ENCODE measurements at places on chromosomes 5 and 9. TPM values are rescaled to one million over a fixed set of nuclear protein-coding genes. Genes with fewer than 3 reads are reported as not detected.

The SLC4A9 gene
- total RNA-seq, result 0.07 TPM

The LCN1 gene
- not detected for total RNA-seq

The ZNF618 gene
- 0.02 TPM for total RNA-seq

GRCh38 chr9:134192311-134192950, 28.1 kb upstream of the RNU6ATAC start:
- no peak for DNase-seq

DNA sequence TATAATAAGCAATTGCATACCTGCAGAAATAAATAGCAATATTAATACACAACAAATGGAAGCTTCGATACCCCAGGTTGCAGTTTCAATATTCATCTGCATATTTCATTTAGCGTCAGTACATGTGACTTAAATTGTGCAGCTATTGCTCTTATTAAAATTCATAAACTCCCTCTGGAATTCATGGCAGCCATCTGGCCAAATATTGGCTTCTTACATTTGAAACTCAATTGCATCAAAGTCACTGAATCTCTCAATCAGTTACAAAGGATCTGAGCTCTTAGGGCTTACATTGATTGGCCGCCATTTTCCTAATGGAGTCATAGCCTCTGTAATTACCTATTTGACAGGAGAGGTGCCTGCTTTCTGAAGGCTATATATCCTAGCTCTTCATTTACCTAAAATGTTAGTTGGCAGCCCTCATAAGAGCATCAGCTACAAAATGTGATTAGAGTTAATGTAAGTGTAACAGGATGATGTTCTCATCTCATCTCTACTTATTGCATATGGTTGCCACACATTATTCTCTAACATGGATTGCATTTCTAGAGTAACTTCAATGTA, 453.5 kb downstream of the CAAP1 start:
- DNase-seq, result no peak

Measured in activated naive CD4-positive, alpha-beta T cell treated with anti-CD3 and anti-CD28 coated beads for 36 hours (primary cell).